ENCODE measurements at places on chromosomes 11 and 22. TPM values are rescaled to one million over a fixed set of nuclear protein-coding genes. Genes with fewer than 3 reads are reported as not detected.

DNA sequence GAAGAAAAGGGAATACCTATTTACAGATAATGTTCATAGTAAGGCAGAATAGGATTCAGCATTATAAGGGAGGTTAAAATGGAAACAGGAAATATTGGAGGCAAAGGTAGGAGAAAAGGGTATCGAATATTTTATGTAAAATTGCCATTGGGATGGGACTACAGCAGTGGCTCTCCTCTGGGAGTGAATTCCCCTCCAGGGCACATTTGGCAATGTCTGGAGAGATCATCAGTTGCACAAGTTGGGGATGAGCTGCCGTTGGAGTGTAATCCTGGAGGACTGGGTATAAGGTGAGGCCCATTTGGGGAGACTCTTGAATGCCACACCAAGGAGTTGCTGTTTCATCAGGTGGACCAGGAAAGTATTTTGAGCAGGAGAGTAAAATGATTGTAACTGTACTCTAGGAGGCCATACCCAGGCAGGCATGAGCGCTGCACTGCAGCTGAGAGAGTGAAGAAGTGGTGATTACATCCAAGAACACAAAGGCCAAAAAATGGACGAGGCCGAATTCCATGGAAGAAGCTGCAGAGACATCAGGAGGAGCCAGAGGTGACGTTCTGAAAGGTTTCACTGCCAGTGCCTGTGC lies 8.7 kb upstream of the ACRV1 start:
- no peaks in the 10 kb centered on the region for H3K27me3 ChIP-seq
- no peak overlapping the region for H3K27ac ChIP-seq
- no peak overlapping the region for H3K4me3 ChIP-seq
- DNase-seq, result no peak
- H3K4me1 ChIP-seq, result no peaks in the 10 kb centered on the region

GRCh38 chr11:117519590-117519989 lies 191.9 kb downstream of the CEP164 start:
- no peak overlapping the region for H3K4me3 ChIP-seq
- DNase-seq, result no peak
- H3K4me1 ChIP-seq, result no peaks in the 10 kb centered on the region

GRCh38 chr11:100739666-100740065 lies 52.6 kb downstream of the ARHGAP42 start:
- H3K36me3 ChIP-seq, result peaks cover 41% of the 10 kb centered on the region
- DNase-seq, result no peak
- H3K27ac ChIP-seq, result no peak overlapping the region
- no peaks in the 10 kb centered on the region for H3K27me3 ChIP-seq

GRCh38 chr22:43263645-43264514 lies 76.9 kb upstream of the TTLL12 start:
- H3K36me3 ChIP-seq, result no peaks in the 10 kb centered on the region
- peak overlapping the region; percentile 57 for H3K27ac ChIP-seq
- H3K27me3 ChIP-seq, result no peaks in the 10 kb centered on the region
- peaks cover 11% of the 10 kb centered on the region for H3K4me1 ChIP-seq

DNA sequence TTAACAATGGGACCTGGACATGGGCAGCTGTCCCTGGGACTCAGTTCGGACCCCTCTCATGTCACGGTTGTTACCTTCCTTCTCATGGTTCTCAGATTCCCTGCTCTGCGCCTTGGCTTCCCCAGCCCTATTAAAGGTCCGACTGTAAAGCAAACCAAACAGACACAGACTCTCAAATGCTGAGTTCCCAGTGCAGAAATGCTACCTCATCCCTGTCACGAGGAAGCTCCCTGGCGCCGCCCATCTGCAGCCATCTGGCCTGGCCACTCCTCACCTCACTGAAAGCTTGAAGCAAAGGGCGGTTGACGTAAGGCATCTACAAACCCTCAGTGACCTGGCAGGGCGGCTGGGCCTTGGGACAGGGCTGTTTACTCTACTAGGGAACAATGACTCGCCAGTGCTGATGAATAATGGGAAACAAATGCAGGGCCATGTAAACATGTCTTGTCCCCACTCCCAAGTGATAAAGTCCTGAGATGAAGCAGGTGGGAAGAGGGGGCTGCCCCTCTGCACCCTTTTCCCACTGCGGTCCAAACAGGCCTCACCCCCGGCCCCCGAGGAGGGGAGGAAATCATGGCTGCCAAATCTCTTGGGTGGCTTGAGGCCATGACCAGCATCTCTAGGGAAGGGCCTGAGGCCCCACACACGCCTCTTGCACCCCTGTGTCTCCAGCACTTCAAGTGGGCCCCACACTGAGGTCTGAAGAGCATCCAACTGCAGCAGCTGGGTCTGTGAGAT lies 49.3 kb downstream of the SCUBE1 start:
- H3K36me3 ChIP-seq, result no peaks in the 10 kb centered on the region
- DNase-seq, result no peak
- H3K27me3 ChIP-seq, result no peaks in the 10 kb centered on the region
- no peak overlapping the region for H3K27ac ChIP-seq
- no peak overlapping the region for H3K4me3 ChIP-seq

GRCh38 chr22:42001121-42001520 lies 2.5 kb downstream of the WBP2NL start:
- no peaks in the 10 kb centered on the region for H3K4me1 ChIP-seq
- peak; percentile 26 for DNase-seq
- no peaks in the 10 kb centered on the region for H3K36me3 ChIP-seq
- H3K27ac ChIP-seq, result no peak overlapping the region
- H3K27me3 ChIP-seq, result no peaks in the 10 kb centered on the region

DNA sequence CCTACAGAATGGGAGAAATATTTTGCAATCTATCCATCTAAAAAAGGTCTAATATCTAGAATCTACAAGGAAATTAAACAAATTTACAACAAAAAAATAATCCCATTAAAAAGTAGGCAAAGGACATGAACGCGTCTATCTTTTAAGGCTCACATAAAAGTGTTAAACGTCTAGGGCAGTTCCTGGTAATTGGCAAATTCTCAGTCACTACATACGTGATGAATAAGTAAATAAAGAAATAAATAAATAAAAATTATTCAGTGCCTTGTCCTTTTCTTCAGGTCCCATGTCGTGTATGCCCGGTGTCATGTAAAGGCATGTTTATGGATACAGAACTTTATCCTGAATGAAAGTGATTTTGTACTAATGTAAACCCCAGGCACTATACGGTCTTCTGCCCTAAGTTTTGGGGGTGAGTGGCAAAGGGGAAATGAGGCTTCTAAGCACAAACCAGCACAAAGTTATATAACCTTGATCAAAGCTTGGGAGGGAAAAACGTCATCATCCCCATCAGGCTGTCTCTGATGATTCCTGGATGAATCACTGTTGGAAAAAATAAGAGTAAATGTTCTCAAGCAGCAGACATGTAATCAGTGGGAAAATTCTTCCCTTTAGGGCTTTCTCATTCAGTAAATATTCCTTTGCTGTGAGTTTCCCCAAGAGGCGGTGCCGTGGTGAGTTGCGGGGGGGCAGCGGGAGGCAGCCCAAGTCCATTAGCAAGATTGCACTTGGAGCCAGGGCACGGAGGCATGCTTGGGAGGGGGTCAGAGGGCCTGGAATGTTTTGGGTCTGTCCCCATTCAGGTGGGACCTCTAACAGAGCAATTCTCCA lies 30.4 kb upstream of the MICAL2 start:
- H3K4me3 ChIP-seq, result no peak overlapping the region

Gene DCDC1
- total RNA-seq, result 3.2 TPM

GRCh38 chr11:50073113-50074105 lies 40.7 kb downstream of the OR4C45 start:
- DNase-seq, result no peak
- no peak overlapping the region for H3K4me3 ChIP-seq
- H3K27me3 ChIP-seq, result no peaks in the 10 kb centered on the region
- no peaks in the 10 kb centered on the region for H3K4me1 ChIP-seq

Gene IL18
- total RNA-seq, result not detected

GRCh38 chr11:57306940-57307565 lies 17.7 kb downstream of the TNKS1BP1 start:
- no peaks in the 10 kb centered on the region for H3K4me1 ChIP-seq
- no peak overlapping the region for H3K4me3 ChIP-seq
- no peak for DNase-seq
- H3K27ac ChIP-seq, result no peak overlapping the region
- peaks cover 50% of the 10 kb centered on the region for H3K36me3 ChIP-seq
- no peaks in the 10 kb centered on the region for H3K27me3 ChIP-seq

DNA sequence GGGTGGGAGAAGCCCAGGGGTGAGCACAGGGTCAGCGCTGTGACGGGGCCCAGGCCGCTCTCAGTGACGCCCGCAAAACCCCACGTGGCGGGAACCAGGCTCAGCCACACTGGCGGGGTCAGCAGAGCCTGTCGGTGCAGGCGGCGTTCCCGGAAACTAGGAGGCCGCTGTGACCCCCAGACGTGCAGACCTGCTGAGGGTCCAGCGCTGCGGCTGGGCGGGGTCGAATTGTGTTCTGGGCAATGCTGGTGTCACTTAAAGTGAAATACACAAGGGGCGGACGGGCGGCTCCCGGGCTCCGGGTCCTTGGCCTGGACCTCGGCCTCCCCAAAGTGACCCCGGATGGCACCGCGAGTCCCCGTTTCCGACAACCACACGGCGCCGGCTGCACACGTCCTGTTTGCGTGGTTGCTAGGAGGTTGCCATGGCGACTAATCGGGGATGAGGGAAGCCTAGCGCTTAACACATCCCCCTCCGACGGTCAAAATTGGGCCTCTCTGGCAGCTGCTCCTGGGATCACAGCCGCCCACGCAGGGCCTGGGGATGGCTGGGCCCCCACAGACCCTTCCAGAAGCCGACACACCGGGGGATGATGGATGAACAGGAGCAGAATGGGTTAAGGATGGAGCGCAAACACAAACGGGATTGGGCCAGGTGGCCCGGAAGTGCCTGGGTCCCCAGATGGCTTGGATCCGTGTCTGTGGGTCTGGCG lies 81.7 kb upstream of the PRR5 start:
- H3K4me3 ChIP-seq, result no peak overlapping the region
- peak overlapping the region; percentile 79 for H3K27ac ChIP-seq
- no peaks in the 10 kb centered on the region for H3K36me3 ChIP-seq
- H3K4me1 ChIP-seq, result peaks cover 4% of the 10 kb centered on the region
- peak; percentile 91 for DNase-seq

Gene BRD1
- total RNA-seq, result 49.5 TPM

DNA sequence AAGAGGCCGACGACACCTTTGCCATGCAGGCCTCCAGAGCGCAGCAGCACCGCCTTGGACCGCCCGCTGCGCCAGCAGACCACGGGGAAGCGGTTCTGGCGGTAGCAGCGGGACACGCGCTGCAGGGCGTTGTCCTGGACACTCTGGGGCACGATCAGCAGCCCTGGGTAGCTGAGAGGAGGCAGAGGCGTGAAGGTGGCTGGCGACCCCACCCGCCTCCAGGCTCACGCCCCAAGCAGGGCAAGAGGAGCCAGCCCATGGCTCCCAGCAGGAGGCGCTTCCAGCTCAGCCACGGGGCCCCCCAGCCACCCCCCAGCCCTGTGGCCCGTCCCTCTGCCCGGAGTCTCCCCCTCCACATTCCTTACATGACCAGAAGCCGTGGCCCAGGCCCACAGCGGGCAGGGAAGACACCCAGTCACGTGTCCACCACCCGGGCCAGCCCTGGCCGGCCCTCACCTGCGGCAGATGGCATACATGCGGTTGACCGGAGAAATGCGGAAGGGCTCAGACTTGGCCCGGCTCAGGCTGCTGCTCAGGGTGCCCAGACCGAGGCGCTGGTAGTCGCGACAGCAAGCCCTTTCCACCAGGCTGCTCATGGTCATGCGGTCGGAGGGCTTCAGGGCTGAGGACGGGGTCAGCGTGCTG lies 15.2 kb downstream of the SBF1 start:
- no peak overlapping the region for H3K4me3 ChIP-seq
- H3K27me3 ChIP-seq, result no peaks in the 10 kb centered on the region
- peaks cover 45% of the 10 kb centered on the region for H3K36me3 ChIP-seq
- no peaks in the 10 kb centered on the region for H3K4me1 ChIP-seq

Gene FAM111B
- 5.2 TPM for total RNA-seq

- no peak overlapping the region for H3K4me3 ChIP-seq
- H3K4me1 ChIP-seq, result no peaks in the 10 kb centered on the region
- H3K27ac ChIP-seq, result no peak overlapping the region
- no peak for DNase-seq
- H3K27me3 ChIP-seq, result peaks cover 5% of the 10 kb centered on the region
Measured at GRCh38 chr11:79762279-79762921, 321.6 kb upstream of the TENM4 start.

GRCh38 chr11:67006029-67006884 lies 16.7 kb upstream of the SYT12 start:
- H3K4me3 ChIP-seq, result peak overlapping the region; percentile 27
- DNase-seq, result peak; percentile 86
- H3K4me1 ChIP-seq, result no peaks in the 10 kb centered on the region
- no peaks in the 10 kb centered on the region for H3K27me3 ChIP-seq

GRCh38 chr22:48494256-48494967 lies 1333.3 kb downstream of the BRD1 start:
- H3K27me3 ChIP-seq, result peaks cover 9% of the 10 kb centered on the region
- H3K36me3 ChIP-seq, result no peaks in the 10 kb centered on the region
- DNase-seq, result peak; percentile 35
- no peak overlapping the region for H3K27ac ChIP-seq

GRCh38 chr11:77668760-77669159 lies 31.2 kb upstream of the CLNS1A start:
- DNase-seq, result no peak
- peaks cover 83% of the 10 kb centered on the region for H3K36me3 ChIP-seq
- H3K27ac ChIP-seq, result no peak overlapping the region
- no peak overlapping the region for H3K4me3 ChIP-seq
- no peaks in the 10 kb centered on the region for H3K4me1 ChIP-seq

DNA sequence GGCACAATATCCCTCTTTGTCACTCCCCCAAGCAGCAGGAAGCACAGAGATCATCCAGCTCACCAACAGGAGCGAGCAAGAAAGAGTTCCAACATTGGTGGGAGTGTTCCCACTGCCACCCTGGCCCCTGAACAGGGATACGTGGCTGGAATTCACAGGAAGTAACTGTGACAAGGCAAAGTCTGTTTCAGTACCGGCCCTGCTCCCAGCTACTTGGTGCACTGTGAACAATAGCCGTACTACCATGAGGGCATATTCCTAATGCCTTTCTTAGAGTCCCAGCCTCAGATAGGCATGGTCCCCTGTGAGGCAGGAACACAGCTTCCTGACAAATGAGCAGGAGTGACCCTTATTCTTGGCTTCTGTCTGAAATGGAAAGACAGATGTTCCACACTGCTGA lies 1.8 kb upstream of the SLC37A2 start:
- no peak for DNase-seq
- no peaks in the 10 kb centered on the region for H3K36me3 ChIP-seq
- peaks cover 65% of the 10 kb centered on the region for H3K27me3 ChIP-seq
- no peak overlapping the region for H3K27ac ChIP-seq

GRCh38 chr11:105244160-105244825 lies 104.7 kb upstream of the CARD18 start:
- no peak overlapping the region for H3K27ac ChIP-seq
- H3K27me3 ChIP-seq, result no peaks in the 10 kb centered on the region
- no peak overlapping the region for H3K4me3 ChIP-seq

Measured in endodermal cell (in vitro differentiated cells).